ENCODE measurements at places on chromosomes 5 and 9. TPM values are rescaled to one million over a fixed set of nuclear protein-coding genes. Genes with fewer than 3 reads are reported as not detected.

GRCh38 chr9:35470894-35471293, 19.0 kb upstream of the RUSC2 start:
- DNase-seq: no peak

Gene OR1J2
- total RNA-seq: not detected

GRCh38 chr5:76479973-76480667, 77.0 kb downstream of the IQGAP2 start:
- no peak for DNase-seq

DNA sequence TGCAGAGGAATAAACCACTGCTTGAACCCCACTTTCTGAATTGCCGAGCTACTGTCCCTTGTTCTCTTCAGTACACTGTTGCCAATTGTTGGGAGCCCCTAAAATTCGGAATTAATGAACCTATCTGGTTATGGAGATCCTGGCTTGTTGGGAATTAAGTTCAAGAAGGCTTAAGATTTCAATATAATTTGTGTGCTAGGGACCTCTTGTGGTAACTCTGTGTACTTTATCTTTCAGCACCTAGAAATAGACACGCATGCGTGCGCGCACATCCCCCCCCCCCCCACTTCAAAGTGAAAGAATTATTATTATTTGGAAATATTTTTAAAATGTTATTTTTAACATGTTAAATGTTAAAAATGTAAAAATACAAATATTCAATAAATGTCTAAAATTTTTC, 53.3 kb upstream of the FAM169A start:
- peak; percentile 73 for DNase-seq

GRCh38 chr9:96149533-96150280, 152.3 kb downstream of the HSD17B3 start:
- DNase-seq: no peak

- DNase-seq: no peak
Measured at GRCh38 chr5:119313658-119314605, 41.9 kb upstream of the TNFAIP8 start.

Gene ACOT12
- 2.4 TPM for total RNA-seq

GRCh38 chr5:107418902-107419301, 251.8 kb downstream of the EFNA5 start:
- no peak for DNase-seq

DNA sequence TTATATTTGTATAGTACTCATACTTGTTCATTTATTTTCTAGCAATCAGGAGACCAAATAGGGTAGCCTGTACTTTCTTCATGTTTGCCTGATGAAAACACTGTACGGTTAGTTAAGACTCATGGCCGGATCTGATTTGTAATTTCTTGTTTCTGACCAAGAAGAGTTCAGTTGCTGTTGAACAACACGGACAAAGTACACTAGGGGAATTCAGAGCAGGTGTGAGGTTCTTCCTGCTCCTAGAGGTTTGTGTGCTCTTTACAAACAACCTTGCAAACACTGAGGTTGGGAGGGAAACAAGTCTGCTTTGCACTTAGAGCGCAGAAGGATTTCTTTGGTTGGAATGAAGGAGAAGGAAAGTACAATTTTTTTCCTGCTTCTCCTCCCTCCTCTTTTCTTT, 69.7 kb downstream of the TRIO start:
- no peak for DNase-seq
